ENCODE measurements at places on chromosomes 2 and 18. TPM values are rescaled to one million over a fixed set of nuclear protein-coding genes. Genes with fewer than 3 reads are reported as not detected.

The IL1RN gene
- total RNA-seq, result not detected

The SIX3 gene
- not detected for total RNA-seq

The LAPTM4A gene
- total RNA-seq, result 175 TPM

The ICOS gene
- not detected for total RNA-seq

The VIL1 gene
- total RNA-seq, result not detected

The TMEM37 gene
- total RNA-seq, result 5.5 TPM

The ABCG5 gene
- not detected for total RNA-seq

The HJURP gene
- total RNA-seq, result 4.3 TPM

The QPCT gene
- total RNA-seq, result 28.8 TPM

The G6PC2 gene
- not detected for total RNA-seq

The ATG4B gene
- 84.4 TPM for total RNA-seq

The ANKRD36 gene
- total RNA-seq, result 21.2 TPM

The CTLA4 gene
- not detected for total RNA-seq

The SERPINB4 gene
- total RNA-seq, result not detected

The RIT2 gene
- total RNA-seq, result not detected

The RANBP2 gene
- total RNA-seq, result 52.9 TPM

The RAB6C gene
- not detected for total RNA-seq

The NT5C1B gene
- total RNA-seq, result not detected

The ERBB4 gene
- total RNA-seq, result 0.18 TPM

Data from glomerular endothelial cell (primary cell).